ENCODE measurements at places on chromosomes 12 and 14.
A peak's percentile ranks its signal among the peaks of the same experiment; 100 is the strongest.

DNA sequence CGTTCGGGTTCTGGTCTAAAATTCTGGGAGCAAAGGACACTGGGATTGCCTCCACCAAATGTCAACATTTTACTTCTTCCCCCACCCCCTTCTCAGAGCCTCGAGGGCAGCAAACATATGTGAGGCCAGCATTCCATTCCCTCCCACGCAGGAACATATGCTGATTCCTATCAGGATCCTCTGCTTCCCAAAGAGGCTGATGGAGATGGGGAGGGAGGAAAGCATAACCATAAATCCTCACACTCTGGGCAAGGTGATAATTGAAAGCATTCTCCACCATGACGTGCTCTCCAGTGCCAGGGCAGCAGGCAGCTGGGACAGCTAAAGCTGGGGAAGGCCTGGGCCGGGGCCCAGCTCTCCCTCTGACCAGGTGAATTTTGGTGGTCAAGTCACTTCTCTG lies 395.0 kb downstream of the ZFP36L1 start:
- no peak for DNase-seq

- DNase-seq = no peak
These were observed 141.2 kb upstream of the NOS1 start for GRCh38 chr12:117502633-117503032.

- DNase-seq = no peak
These were observed 33.4 kb downstream of the PDZRN4 start for GRCh38 chr12:41221491-41221890.

DNA sequence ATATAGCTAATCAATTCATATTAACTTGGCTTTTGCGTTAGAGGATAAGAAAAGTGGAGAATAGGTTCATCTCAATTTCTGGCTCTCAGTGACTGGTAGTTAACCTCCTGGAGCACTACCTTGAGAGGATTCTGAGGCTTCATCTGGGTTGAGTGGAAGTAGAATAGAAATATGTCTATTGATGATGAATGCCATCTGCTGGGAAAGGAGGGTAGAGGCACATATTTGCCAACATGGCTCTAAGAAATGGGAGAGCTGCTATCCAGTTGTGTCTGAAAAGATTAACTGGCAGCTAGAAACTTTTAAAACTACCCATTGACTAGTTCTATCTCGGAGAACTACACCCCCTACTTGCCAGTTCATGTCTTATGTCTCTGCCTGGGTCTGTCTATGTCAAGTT lies 530.1 kb downstream of the NRXN3 start:
- DNase-seq = no peak

DNA sequence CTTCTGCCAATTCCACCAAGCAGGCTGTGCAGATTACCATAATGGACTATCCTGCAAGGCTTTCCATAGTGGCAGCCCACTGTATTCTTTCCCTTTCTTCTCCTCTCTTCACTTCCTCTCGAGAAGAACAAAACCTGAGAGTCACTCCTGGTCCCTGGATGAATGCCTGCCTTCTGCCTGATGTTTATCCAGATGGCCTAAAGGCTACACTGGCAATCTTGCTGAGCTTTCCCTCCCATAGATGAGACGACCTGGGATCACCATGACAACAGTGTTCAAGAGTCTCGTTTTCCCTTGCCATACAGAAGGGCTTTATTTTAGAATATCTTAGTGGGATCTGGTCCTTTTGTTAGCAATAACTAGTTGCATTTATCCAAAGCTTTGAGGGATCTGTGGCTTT lies 142.3 kb downstream of the RTN1 start:
- DNase-seq = no peak

- peak; percentile 34 for DNase-seq
These were observed 68.2 kb downstream of the DDX51 start for GRCh38 chr12:132075714-132076553.
